ENCODE measurements at places on chromosomes 2 and 18.

GRCh38 chr2:167059173-167059572, 170.9 kb downstream of the XIRP2 start:
- no peaks in the 10 kb centered on the region for H3K36me3 ChIP-seq
- H3K4me1 ChIP-seq, result no peaks in the 10 kb centered on the region
- H3K27me3 ChIP-seq, result no peaks in the 10 kb centered on the region
- no peak for DNase-seq
- no peak overlapping the region for H3K27ac ChIP-seq

- peak overlapping the region; percentile 67 for H3K27ac ChIP-seq
- peaks cover 18% of the 10 kb centered on the region for H3K4me1 ChIP-seq
- no peaks in the 10 kb centered on the region for H3K27me3 ChIP-seq
- H3K36me3 ChIP-seq, result peaks cover 50% of the 10 kb centered on the region
- no peak for DNase-seq
- no peak overlapping the region for H3K4me3 ChIP-seq
These were observed 94.3 kb upstream of the ITGB6 start for GRCh38 chr2:160294339-160294803.

GRCh38 chr2:44680424-44680971, 261.0 kb upstream of the SIX3 start:
- no peak for DNase-seq
- H3K36me3 ChIP-seq, result no peaks in the 10 kb centered on the region
- no peaks in the 10 kb centered on the region for H3K27me3 ChIP-seq
- H3K4me3 ChIP-seq, result no peak overlapping the region
- no peak overlapping the region for H3K27ac ChIP-seq

- peak overlapping the region; percentile 60 for H3K27ac ChIP-seq
- no peak for DNase-seq
- H3K4me1 ChIP-seq, result peaks cover 15% of the 10 kb centered on the region
- no peak overlapping the region for H3K4me3 ChIP-seq
- no peaks in the 10 kb centered on the region for H3K27me3 ChIP-seq
These were observed 85.6 kb downstream of the EHD3 start for GRCh38 chr2:31319406-31320175.
